ENCODE measurements at places on chromosomes 11 and 22.

DNA sequence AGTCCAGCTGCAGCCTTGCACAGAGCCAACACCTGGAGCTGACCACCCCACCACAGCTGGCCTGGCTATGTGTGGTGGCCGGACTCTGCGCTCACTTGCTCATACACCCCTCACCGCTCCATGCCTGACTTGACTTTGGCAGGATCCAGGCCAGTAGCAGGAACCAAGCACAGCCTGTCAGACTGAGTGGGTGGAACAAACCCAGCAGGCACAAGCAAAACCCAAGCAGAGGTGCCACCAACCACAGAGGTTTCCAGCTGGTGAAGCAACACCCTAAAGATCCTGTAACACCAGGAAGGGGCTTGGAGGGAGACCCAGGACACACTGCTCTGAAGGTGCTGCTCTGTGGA, 44.9 kb upstream of the WNT11 start:
- DNase-seq, result no peak

GRCh38 chr11:68140496-68141245, 19.5 kb upstream of the CHKA start:
- no peak for DNase-seq

- no peak for DNase-seq
These were observed 869.2 kb downstream of the TBC1D22A start for GRCh38 chr22:47631571-47632102.

GRCh38 chr11:112718483-112718882, 242.7 kb upstream of the NCAM1 start:
- DNase-seq, result no peak

- DNase-seq, result no peak
These were observed 439.6 kb upstream of the CCDC90B start for GRCh38 chr11:83725728-83726127.

DNA sequence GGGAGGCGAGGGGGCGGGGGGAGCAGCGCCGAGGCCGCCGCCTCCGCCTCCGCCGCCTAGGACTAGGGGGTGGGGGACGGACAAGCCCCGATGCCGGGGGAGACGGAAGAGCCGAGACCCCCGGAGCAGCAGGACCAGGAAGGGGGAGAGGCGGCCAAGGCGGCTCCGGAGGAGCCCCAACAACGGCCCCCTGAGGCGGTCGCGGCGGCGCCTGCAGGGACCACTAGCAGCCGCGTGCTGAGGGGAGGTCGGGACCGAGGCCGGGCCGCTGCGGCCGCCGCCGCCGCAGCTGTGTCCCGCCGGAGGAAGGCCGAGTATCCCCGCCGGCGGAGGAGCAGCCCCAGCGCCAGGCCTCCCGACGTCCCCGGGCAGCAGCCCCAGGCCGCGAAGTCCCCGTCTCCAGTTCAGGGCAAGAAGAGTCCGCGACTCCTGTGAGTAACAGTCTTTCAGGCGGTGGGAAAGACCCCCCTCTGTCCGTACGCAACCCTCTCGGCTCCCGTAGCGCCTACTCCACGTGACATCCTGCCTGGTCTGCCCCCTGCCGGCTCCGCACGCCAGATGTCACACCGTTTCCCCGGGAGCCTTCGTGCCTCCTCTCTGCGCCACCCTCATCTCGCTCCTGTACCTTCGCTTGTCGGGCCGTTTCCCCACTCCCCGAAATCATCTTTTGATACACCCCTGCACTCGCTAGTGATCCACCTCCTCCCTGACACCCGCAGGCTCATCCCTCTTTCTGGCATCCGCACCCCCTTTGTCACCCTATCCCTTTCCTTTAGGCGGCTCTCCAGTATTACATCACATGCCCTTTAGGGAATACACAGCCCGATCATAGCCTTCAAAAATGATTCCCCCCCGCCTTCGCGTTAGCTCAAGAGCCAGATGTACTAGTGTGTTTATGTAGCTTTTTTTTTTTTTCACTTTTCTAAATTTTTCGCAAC, 598 bp downstream of the ZFP91 start:
- DNase-seq, result peak; percentile 73

All from HS-27A (cell line).